ENCODE measurements at places on chromosomes 16 and 17.

- no peak for DNase-seq
Observed at GRCh38 chr16:69763599-69763942, 1.4 kb downstream of the WWP2 start.

DNA sequence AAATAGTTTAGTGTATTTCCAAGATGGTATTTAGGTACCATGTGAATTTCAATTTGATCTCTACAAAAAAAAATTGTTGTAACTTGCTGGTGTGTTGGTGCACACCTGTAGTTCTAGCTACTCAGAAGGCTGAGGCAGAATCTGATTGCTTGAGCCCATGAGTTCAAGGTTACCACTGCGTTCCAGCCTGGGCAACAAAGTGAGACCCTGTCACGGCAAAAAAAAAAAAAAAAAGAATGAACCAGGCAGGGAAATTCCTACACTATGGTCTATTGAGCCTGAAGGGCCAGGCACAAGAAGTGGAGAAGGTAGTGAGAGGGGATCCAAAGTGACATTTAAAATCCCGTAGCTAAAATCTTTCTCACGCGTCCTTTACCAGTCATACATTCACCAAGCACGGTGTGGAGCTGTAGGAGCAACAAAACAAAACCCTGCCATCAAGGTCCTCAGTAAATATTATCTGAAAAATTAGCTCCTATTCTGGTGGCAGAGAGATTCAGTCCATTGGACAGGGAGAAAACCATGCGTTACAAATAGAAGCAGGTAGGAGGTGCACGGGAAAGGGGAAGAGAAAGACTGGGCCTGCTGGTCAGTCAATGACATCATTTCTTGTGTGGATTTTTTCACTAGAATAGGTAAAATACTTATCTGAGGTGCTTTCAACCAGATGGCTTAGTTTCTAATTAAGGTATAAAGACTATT, 27.3 kb downstream of the TXNDC11 start:
- DNase-seq: no peak

DNA sequence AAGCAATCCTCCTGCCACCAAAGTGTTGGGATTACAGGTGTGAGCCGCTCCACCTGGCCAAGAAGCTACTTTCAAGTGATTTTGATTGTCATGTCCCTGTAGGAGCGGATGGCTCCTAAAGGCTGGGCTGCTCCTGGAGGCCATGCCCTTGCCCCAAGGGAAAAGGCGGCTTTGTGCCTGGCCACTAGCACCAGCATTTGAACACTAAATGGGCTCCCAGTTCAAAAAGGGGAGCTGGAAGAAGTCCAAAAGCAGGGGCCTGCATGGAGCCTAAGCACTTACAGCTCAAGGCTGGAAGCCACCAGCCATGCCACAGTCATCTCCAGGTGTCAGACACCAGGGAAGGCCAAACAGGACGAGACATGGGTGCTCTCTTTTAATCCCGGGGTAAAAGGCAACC, 26.8 kb downstream of the SPHK1 start:
- no peak for DNase-seq

GRCh38 chr17:63983320-63983719, 10.6 kb upstream of the SCN4A start:
- no peak for DNase-seq

- no peak for DNase-seq
Observed at GRCh38 chr17:73247726-73248125, 14.0 kb downstream of the CPSF4L start.

DNA sequence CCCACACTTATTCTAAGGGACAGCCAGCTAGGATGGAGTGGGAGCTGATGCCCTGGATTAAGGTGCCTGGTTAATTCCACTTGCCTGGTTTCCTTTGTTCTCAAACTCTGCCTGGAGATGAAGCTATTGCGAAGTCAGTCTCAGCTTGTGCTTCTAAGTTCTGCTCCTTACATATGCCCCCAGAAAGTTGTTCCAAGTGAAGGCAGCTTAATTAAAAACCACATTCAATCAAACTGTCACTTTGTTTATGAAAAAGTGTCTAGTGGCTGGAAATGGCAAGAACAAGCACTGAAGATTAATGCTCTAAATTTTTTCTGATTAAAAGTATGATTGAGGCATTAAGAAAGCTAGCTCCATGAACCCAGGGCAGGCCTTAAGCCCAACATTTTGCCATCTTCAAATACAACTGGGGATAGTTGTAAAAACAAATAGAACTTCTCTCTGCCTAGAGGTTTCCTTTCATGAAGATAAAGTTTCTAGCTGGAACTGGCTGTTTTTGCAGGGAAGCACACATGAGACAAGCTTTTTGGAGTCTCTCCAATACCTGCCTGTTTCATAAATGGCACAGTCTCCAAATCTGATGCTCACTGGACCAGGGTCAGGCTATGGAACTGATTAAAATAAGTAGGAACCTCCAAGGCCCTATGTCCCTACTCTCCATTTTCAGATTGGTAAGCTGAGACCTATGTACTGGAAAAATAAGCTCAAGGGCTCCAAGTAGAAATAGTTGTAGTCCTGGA, 100.9 kb downstream of the GRIN2A start:
- no peak for DNase-seq

GRCh38 chr16:78290395-78290794, 190.9 kb downstream of the WWOX start:
- no peak for DNase-seq

DNA sequence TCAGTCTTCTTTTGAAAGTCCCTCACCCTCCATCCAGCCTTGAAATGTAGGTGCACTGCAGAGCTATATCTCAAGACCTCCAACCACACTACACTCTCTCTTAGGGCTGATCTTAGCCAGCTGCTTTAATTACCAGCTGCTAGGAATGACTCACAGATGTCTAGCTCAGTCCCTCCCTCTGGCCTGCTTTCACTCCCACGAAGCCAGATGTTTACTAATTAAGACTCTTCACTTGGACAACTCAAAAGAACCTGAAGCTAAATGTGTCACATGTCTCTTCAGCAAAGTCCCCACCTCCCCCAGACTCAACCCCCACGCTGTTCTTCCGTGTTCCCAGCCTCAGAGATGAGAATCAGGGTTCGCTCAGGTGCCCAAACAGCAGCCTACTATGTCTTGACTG, 2.6 kb downstream of the GTF3C1 start:
- peak; percentile 4 for DNase-seq

DNA sequence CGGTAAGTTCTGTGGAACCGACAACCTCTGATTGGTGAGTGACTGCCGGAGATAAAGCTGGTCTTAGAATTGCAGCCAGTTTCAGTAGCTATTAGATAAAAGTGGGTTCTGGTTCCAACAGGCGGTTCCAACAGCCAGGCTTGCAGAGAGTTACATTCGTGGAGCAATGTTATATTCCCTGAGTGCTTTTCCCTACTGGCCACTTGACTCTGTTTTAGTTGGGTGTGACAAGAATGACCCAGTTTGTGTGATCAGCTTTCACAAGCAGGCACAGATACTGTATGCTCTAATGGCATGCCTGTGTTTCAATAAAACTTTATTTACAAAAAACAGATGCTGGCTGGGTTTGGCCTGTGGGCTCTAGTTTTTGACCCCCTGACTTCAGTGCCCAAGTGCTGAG, 196.6 kb downstream of the SNX29 start:
- DNase-seq: no peak

- no peak for DNase-seq
Observed at GRCh38 chr17:12815642-12816141, 26.4 kb downstream of the ARHGAP44 start.

GRCh38 chr17:73231841-73232586, 29.7 kb downstream of the CPSF4L start:
- DNase-seq: peak; percentile 98

DNA sequence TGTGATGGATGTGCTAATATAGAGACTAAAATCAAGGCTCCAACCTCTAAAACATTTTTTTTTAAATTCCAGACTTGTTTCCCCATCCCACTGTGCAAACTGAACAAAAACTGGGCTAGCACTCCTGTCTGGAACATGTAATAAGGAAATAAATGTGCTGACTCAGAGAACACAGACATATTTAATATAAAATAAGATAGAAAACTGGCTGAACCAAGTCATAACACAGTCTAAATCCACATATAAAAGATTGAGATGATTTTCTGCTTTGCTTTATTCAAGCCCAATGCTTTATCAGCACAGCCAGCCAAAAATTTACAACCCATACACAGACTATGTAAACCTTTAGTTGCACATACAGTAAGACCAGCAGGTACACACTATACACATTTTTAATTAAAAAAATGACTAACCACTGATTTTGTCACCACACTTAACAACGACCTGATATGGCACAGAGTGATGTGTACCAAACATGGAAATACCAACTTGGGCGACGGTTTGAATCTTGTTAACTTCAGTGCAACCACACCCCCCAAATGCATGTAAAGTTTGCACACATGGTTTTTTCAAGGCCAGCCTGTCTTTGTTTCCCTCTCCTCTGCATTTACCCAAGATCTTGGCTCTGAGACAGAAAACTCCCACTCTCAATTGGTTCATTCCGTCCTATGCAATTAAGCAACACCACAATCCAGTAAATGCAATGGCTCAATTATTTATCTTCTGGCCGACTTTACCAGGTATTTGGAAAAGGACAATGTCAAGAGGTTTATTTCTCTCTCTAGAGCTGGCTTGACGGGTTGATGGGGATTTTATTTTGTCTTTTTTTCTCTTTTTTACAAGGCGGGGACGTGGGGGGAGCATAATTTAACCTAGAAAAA, 1.2 kb downstream of the STAT3 start:
- DNase-seq: peak; percentile 14

GRCh38 chr16:24440306-24440705, 99.1 kb upstream of the RBBP6 start:
- DNase-seq: no peak

- no peak for DNase-seq
Observed at GRCh38 chr17:17877529-17878358, 41.0 kb upstream of the SREBF1 start.

DNA sequence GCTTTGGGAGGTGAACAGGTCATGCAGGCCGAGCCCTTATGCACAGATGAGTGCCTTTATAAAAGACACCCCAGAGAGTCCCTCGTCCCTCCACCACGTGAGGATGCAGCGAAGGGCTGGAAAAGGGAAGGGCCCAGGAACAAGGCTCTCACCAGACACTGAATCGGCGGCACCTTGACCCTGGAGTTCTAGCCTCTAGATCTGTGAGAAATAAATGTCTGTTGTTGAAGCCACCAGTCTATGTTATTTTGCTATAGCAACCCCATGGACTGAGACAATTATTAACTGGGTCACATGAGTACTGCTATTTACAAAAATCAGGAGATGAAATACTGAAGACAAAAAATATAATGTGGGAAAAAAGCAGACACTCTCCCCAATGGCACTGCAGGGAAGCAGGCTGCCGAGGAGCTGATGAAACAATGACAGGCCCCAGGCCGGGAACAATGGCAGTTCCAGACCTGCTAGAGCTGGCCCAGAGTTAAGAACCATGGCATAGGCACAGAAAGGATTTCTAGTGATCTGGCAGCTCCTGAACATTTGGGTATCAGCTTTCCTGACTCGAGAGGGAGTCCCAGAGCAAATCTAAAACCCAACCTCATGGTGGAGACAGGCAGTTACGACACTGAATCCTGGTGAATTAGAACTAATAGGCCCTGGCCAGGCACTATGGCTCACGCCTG, 17.8 kb upstream of the GGA2 start:
- no peak for DNase-seq

- DNase-seq: no peak
Observed at GRCh38 chr17:67442787-67443624, 65.9 kb downstream of the PITPNC1 start.

GRCh38 chr17:2317796-2318195, 14.0 kb downstream of the SRR start:
- no peak for DNase-seq

GRCh38 chr16:54437921-54438320, 151.3 kb upstream of the IRX3 start:
- DNase-seq: no peak

DNA sequence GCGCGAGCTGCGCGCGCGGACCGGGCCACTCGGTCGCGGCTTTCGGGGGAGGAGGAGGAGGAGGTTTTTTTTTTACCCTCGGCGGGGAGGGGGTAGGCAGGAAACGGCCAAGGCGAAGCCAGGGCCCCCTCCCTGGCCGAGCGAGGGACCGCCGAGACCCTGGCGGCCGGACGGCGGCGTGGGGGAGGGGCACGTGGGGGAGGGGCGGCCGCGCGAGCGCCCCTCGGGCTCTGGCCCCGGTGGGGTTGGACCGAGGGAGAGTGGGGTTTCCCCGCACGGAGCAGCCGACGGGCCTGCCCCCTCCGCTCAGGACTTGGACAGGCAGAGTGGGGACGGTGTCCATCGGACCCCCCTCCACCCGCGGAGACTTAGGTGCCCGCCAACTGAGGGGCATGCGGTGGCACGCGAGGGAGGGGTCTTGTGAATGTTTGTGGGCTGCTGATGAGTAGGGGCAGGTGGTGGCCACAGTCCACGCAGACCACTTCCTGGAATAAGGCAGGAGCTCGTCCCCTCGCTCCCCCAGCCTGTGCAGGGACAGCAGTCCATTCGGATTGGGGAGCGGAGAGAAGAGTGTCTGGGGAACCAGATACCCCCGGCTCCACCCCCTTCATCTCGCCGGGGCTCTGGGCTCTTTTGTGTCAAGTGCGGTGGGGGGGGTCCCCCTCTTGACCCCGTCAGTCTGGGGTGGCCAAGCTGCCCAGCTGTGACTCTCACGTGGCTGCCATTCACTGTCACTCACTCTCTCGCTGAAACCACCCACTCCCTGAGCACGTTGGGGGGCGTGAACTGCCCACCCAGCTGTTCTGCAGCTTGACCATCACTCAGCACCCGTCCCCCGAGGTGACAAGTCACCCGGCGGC, 3.0 kb upstream of the CHD3 start:
- peak; percentile 52 for DNase-seq

- DNase-seq: no peak
Observed at GRCh38 chr16:84531671-84532111, 27.2 kb upstream of the MEAK7 start.

DNA sequence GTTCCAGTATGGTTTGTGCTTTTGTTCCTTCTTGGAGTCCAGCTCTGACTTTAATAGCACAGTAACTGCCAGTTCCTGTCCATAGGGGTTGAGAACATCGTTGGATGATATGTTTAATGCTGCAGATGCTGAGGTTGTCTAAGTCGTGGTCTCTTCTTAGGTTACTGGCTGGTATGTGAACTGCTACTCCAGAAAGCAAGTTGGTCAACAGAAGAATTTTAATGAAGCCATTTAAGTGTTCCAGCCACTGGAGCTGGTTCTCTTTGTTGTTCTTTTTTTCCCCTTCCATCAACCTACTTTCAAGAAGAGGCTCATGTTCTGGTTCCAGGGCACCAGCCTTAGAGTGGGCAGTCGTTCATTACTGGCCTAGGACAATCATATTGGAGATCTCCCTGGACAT, 140.3 kb upstream of the TBX2 start:
- no peak for DNase-seq

GRCh38 chr17:49364119-49364518, 2.1 kb upstream of the ZNF652 start:
- DNase-seq: no peak

DNA sequence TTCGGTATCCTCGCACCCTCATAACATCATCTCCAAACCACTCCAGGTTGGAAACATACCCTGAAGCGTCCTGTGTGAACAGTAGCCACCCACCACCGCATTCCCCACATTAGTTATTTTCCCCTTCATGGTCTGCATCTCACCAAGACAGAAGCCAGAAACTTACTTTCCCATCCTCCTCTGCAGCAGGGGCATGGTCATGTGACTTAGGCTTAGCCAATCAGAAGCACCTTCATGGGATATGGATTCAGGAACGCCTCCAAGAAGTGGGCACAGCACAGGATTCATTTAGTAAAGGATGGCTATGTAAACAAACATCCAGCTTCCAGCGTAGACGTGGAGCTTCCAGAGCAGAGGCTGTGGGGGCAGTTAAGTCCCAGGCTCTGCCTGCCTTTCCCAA, 130.3 kb downstream of the AXIN2 start:
- no peak for DNase-seq

- no peak for DNase-seq
Observed at GRCh38 chr17:44320066-44320465, 4.6 kb downstream of the SLC25A39 start.

GRCh38 chr16:62022688-62023087, 13.6 kb downstream of the CDH8 start:
- DNase-seq: no peak
